Anterior cingulate cortex (tissue), 58 donors: ENCODE measurements at places on chromosomes 5 and 9.

DNA sequence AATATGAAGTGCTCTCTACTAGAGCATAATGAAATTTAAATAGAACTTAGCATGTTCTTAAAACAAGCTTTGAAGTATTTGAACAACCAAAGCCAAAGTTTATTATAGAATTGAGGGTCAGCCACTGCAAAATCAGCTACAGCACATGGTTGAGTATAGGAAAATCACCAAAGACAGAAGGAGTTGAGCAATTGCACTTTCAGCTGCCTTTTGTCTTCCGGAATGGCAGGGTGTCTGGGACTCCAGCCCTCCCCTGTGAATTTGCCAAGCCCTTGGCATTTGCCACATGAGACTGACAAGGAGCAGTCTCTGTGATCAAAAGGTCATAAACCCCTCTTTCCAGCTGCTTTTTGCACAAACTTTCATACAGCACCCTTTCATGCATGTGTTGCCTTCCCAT, 8.5 kb upstream of the LURAP1L start:
- DNase-seq, result no peak

DNA sequence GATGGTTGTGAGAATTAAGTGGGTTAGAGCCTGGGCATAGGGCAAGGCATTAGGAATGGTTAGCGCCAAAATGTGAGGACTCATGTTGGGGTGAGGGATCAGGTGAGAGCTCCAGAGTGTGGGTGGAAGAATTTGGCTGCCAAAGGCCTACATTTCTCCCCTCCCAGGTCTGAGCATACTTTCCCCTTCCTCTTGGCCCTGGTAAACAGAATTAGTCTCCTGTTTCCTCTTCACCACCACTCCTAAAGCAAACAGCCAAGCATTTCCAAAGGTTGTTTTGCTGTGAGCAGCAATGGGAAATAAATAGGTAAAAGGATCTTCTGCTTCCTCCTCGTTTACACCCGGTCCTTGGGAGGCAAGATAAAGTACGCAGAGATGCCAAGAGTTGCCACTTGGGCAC, 132.5 kb downstream of the ZSWIM6 start:
- DNase-seq, result no peak

- no peak for DNase-seq
Observed at GRCh38 chr5:15010936-15011335, 139.4 kb upstream of the ANKH start.

DNA sequence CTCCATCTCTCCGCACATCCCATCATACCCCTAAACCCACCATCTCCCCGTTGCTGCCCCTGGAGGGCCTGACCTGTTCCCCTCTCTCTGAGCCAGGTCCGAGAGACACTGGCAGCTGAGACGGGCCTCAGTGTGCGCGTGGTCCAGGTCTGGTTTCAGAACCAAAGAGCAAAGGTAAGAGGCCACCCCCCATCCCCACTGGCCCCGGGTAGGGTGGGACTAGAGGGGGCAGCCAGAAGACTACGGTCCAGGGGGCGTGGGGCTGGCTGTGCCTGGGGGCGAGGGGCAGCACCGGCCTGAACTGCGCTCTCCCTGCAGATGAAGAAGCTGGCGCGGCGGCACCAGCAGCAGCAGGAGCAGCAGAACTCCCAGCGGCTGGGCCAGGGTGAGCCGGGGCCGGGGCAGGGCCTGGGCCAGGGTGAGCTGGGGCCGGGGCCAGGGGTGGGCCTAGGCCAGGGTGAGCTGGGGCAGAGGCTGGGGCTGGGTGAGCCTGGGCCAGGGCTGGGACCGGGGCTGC, 79.8 kb downstream of the LMX1B start:
- no peak for DNase-seq

- no peak for DNase-seq
Observed at GRCh38 chr9:7144265-7145046, 386.7 kb downstream of the KDM4C start.

- DNase-seq, result no peak
Observed at GRCh38 chr5:178356431-178356872, 123.8 kb upstream of the PHYKPL start.
